ENCODE measurements at places on chromosomes 3 and 15. TPM values are rescaled to one million over a fixed set of nuclear protein-coding genes. Genes with fewer than 3 reads are reported as not detected.

DNA sequence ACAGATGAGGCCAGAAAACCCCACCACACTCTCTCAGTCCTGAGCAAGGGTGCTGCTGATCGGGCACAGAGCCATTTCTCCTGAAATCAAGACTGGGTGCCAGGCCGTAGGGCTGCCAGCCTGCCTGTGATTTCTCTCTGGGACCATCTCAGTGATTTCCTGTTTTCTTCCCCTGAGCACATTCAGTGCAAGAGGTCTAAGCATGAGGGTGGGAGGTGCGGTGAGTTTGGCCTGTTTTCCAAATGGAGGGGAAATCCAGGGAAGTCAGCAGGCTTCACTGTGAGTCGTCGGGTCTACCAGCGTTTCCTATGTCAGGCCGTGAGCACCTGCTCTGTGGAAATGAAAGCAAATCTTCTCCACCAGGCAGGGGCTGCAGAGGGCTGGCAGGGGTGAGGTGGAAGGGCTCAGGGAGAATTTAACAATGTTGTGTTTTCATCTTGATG is 82.3 kb downstream of the ST6GAL1 start:
- no peak for DNase-seq

DNA sequence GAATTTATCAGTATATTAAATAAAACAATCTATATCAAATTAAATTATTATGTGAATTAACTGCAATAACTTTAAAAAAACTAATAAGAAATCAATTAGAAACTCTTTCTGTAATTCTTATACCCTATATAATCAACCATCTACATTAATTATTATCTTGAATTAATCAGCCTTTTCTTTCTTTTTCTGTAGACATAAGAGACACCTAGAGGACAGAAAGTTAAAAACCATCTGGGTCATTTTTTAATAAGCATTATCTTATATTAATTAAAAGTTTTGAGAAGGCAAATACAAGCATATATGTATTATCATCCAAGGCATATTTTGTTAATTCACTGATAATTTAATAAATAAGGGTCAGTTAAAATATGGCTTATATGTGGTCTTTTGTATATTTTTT is 24.2 kb upstream of the SLC25A26 start:
- DNase-seq = no peak

DNA sequence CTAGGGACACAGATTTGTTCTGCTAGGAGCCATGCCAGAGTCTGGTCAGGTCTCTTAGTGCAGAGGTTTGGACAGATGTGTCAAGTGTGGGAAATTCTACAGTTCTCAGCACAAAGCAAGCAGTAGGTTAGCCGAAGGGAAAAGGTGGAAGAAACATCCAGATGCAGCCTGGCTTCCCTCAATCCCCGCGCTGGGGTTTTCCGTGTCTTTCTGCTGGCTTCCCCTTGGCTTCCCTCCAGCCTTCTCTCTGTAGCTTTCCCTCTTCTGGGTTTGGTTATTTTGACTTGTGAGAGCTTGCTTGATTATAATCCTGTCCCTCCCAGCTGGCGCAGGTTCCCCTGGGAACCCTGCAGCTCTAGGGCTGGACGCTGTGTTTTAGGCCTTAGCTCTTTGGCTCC is 4.1 kb downstream of the TF start:
- DNase-seq = no peak

DNA sequence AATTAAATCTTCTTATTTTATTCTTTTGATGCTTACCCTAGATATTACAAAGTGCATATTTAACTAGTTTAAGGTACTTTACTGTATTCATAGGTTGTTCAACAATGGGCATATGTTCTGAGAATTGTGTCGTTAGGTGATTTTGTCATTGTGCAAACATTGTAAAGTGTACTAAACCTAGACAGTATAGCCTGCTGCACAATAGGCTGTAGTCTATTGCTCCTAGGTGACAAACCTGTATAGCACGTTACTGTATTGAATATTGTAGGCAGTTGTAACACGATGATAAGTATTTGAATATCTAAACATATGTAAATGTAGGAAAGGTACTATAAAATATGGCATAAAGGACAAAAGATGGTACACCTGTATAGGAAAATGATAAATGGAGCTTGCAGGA is 100.7 kb downstream of the CACNA2D3 start:
- DNase-seq = no peak

DNA sequence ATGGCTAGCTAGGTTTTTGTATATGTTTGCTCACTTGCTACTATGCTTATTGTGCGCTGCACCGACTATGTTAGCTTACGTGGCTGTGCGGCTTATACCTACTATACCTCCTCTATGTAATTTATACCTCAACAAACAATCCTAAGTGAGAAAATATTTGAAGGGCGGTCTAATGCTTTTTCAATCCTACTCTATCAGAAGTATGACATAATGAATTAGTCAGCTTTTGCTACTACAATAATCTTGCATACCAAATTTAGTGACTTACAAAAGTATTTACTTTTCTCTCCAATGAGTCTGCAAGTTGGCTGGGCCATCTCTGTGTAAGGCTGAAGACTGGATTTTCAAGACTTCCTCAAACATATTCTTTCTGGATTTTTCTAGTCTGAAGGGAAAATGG is 391.2 kb upstream of the NECTIN3 start:
- no peak for DNase-seq

DNA sequence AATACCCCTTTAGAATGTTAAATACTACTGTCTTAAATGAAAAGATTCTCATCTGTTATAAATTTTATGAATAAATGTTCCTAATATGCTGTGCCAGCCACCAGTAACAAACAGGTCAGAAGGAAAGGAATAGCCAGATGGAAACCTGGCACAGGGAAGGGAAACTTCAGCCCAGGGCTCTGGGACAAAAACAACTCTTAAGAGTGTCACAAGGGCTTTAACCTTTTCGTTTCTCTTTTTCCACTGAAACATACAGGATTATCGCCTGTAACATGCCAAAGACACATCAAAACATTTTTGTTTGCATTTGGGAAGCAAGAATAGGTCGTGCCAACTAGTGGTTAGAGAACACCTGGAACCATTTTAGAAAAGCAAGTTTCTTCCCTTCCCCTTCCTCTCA is 109.0 kb upstream of the NEDD4 start:
- no peak for DNase-seq

DNA sequence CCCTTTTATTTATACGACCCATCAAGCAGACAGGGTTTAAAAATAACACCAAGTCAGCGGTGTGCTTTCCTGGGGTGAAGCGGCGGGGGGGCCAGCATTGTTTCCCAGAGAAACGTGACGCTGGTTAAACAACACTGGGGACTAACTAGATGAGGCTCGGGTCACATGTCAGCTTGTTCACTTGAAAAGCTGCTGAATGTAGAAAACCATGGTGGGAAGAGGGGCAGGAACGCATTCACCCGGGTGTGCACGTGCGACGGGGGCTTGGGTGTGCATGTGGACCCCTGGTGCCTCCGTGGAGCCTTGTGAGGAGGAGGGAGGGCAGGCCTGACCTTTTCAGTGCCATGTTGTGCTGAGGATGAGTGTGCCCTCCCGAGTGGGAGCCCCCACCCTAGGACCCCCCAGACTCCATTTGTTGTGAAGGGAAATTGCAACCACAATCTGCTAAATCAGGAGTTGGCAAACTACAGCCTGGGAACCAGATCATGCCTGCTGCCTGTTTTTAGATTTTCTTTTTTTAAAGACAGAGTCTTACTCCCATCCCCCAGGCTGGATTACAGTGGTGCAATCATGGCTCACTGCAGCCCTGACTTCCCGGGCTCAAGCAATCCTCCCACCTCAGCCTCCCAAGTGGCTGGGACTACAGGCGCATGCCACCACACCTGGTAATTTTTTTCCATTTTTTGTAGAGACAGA is 70.4 kb upstream of the CMTM7 start:
- DNase-seq = no peak

GRCh38 chr3:159852821-159853505 is 135.7 kb upstream of the IL12A start:
- no peak for DNase-seq

DNA sequence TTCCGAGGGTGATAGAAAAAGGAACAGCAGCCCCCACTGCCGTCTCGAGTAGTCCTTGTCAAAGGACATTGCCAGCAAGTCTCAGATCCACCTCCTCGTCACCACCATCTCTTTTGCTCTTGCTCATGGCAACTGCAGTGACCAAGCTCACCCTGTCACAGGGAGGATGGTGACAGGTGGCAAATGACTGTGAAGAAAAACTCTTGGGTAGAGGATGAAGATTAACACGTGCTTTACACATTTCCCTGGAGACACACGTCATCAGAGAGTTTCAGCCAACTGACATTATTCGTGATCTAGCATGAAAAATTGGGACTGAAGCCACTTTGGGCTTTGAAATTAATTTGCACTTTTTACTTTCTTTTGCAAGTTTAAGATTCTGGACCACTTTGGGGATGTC is 174.3 kb downstream of the EBLN2 start:
- DNase-seq = no peak

GRCh38 chr3:156964577-156964976 is 138.4 kb downstream of the LEKR1 start:
- DNase-seq = no peak

DNA sequence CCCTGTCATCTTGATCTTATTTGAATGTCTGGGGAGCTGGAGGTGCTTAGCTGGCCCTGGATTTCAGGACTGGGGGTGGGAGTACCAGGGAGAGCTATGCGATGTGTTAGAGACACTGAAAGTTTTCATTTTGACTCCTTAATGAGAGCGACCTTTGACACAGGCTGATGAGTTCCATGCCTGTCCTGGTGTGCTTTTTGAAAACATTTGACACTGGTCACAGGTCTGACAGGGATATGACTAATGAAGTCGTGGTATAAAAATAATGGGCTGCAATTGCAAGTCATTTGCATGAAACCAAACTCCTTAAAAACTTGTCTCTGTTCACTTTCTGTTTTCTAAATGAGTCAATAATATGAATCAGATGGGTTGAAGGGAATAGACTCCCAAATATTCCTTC is 81.9 kb downstream of the MECOM start:
- no peak for DNase-seq

- DNase-seq = no peak
Observed at GRCh38 chr15:42373936-42374335, 14.6 kb downstream of the CAPN3 start.

GRCh38 chr3:165193366-165194254 is 2.6 kb downstream of the SLITRK3 start:
- peak; percentile 8 for DNase-seq

GRCh38 chr3:146223401-146224373 is 27.2 kb downstream of the PLSCR4 start:
- DNase-seq = no peak

DNA sequence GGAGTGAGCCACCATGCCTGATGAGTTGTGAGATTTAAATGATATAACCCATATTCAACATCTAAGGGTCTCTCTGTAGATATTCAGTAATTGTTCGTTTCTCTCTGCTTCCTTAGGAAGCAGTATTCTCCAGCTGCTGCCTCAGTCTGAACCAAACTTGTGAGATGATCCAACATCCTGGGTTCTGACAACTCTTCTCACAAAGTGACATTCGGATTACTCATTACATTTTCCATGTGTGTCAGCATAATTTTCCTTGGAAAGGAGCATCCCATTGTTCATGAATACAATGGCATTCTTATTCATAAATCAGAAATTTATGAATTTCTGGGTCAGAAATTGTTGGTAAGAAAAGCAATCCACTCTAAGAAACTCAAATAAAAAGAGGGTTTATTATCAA is 15.0 kb upstream of the SEC22A start:
- DNase-seq = no peak

- peak; percentile 80 for DNase-seq
Observed at GRCh38 chr3:12891985-12892839, 50.8 kb upstream of the RPL32 start.

DNA sequence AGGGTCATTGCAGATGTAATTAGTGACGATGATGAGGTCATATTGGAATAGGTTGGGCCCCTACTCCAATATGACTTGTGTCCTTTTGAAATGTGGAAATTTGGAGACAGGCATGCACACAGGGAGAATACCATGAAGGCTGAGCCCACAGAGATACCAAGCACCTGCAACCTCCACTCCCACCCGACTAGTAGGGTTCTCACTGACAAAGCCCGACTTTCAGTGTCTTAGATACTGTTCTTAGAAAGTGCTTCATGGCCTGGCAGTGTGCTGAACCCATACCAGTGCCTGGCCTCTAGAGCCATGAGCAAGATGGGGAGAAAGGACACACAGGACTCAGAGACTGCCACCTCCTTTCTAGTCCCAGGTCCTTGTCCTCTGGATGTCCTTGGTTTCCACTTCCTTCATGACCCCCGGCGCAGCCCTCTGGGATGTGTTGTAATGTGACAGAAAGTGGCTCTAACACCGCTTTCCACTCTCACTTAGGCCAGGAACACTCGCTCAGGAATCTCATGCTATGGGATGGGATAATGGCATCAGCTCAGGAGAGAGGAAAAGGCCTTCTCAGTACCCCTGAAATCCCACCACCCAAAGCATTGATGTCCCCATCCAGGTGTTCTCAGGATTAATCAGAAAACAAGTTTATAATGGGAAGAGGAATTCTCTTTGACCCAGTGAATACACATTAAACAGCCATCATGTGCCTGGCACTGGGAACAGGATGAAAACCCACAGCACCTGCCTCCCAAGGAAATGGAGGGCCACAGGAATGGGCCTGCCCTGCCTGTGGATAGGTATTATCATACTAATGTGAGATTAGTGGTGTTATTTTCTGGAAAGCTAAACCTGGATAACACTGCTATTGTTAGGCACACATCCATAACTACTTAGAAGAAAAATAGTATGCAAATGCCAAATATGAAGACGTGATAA is 59.9 kb downstream of the RPL39L start:
- no peak for DNase-seq

DNA sequence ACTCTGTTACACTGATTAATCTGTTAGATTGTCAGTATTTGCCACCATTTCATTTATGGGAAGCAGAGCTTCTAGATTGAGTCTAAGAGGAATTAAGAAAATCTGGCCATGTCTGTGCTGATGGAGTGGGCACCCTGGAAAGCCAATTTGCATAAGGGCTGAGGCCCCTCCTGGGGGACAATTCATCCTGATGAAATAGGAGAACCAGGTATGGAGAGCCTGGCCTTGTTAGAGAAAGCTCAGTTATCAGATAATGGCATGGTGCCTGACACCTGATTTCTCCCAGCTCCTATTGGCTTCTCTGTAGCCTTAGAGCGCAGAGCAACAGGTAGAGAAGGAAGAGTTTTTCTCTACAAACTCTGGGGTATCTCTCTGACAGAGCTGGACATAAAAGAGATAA is 114.2 kb downstream of the EBLN2 start:
- DNase-seq = no peak

DNA sequence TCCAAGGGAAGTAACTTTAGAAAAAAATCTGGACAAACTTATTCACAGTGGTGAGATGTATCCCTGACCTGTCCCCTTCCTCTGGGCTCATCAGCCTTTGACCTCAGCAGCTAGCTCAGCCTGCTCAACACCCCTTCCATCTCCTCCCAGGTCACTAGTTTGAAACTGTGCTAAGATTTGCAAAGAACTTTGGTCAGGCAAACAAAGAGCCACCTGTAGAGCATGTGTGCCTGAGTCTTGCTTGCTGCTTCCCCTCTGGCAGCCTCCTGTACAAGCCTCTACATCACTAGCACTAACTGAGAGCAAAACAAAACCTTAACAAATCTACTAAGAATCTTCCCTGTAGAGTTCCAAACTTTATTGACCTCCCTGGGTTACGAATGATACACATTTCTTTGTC is 43.9 kb downstream of the NR1I2 start:
- DNase-seq = no peak

Gene UCN2
- 0.50 TPM for polyA plus RNA-seq

Gene STX19
- polyA plus RNA-seq = not detected

Gene IL5RA
- not detected for polyA plus RNA-seq

Gene RAD54L2
- 4.1 TPM for polyA plus RNA-seq

Gene IQCB1
- polyA plus RNA-seq = 10.4 TPM

Gene KLHL40
- not detected for polyA plus RNA-seq

Measured in SK-N-SH (cell line).